ENCODE measurements at places on chromosomes 6 and 20. TPM values are rescaled to one million over a fixed set of nuclear protein-coding genes. Genes with fewer than 3 reads are reported as not detected.

Gene POM121L2
- polyA plus RNA-seq = not detected

Gene IRAK1BP1
- polyA plus RNA-seq = 3.6 TPM

Gene PRSS16
- 0.27 TPM for polyA plus RNA-seq

Gene C20orf202
- 0.39 TPM for polyA plus RNA-seq

Gene OTOR
- not detected for polyA plus RNA-seq

Gene HLA-DQB1
- polyA plus RNA-seq = 1.6 TPM

Gene KIF25
- polyA plus RNA-seq = 0.73 TPM

Gene MATN4
- polyA plus RNA-seq = 0.57 TPM

Gene KCNG1
- 0.32 TPM for polyA plus RNA-seq

Gene TMEM244
- polyA plus RNA-seq = 0.27 TPM

Gene PRPH2
- polyA plus RNA-seq = 2.6 TPM

Gene TMEM74B
- polyA plus RNA-seq = 2.6 TPM

Gene FOXQ1
- not detected for polyA plus RNA-seq

Gene TCF21
- not detected for polyA plus RNA-seq

Gene RNF182
- 0.87 TPM for polyA plus RNA-seq

Gene TRIM15
- not detected for polyA plus RNA-seq

Gene MUCL3
- not detected for polyA plus RNA-seq

Gene LAMA4
- polyA plus RNA-seq = 135 TPM

Gene MCCD1
- polyA plus RNA-seq = not detected

Gene RIMS4
- polyA plus RNA-seq = 7.6 TPM

Gene GABRR1
- polyA plus RNA-seq = 0.38 TPM

Gene HIVEP2
- 15.6 TPM for polyA plus RNA-seq

Gene SOX18
- polyA plus RNA-seq = 10.8 TPM

Gene GNAS-AS1
- polyA plus RNA-seq = 2.8 TPM

Gene KIFC1
- 18.0 TPM for polyA plus RNA-seq

Gene LBP
- polyA plus RNA-seq = not detected

Gene RNF114
- polyA plus RNA-seq = 45.3 TPM

Gene CFAP206
- 0.27 TPM for polyA plus RNA-seq

Gene CST4
- polyA plus RNA-seq = not detected

Data from forelimb muscle (tissue), 1 donor.